Left lung (tissue), 14 donors: ENCODE measurements at places on chromosomes 1 and 21. TPM values are rescaled to one million over a fixed set of nuclear protein-coding genes. Genes with fewer than 3 reads are reported as not detected.

DSCAM gene
- 0.03 TPM for polyA plus RNA-seq

APCS gene
- polyA plus RNA-seq = not detected

F3 gene
- 8.0 TPM for polyA plus RNA-seq

LRRC7 gene
- polyA plus RNA-seq = 5.0 TPM

C1orf116 gene
- 38.0 TPM for polyA plus RNA-seq

SLC22A15 gene
- polyA plus RNA-seq = 3.2 TPM

DNAH14 gene
- 21.3 TPM for polyA plus RNA-seq

KLHL21 gene
- 13.6 TPM for polyA plus RNA-seq

CDCA8 gene
- 32.6 TPM for polyA plus RNA-seq

MATN1 gene
- 0.44 TPM for polyA plus RNA-seq
